ENCODE measurements at places on chromosomes 12 and 14.

DNA sequence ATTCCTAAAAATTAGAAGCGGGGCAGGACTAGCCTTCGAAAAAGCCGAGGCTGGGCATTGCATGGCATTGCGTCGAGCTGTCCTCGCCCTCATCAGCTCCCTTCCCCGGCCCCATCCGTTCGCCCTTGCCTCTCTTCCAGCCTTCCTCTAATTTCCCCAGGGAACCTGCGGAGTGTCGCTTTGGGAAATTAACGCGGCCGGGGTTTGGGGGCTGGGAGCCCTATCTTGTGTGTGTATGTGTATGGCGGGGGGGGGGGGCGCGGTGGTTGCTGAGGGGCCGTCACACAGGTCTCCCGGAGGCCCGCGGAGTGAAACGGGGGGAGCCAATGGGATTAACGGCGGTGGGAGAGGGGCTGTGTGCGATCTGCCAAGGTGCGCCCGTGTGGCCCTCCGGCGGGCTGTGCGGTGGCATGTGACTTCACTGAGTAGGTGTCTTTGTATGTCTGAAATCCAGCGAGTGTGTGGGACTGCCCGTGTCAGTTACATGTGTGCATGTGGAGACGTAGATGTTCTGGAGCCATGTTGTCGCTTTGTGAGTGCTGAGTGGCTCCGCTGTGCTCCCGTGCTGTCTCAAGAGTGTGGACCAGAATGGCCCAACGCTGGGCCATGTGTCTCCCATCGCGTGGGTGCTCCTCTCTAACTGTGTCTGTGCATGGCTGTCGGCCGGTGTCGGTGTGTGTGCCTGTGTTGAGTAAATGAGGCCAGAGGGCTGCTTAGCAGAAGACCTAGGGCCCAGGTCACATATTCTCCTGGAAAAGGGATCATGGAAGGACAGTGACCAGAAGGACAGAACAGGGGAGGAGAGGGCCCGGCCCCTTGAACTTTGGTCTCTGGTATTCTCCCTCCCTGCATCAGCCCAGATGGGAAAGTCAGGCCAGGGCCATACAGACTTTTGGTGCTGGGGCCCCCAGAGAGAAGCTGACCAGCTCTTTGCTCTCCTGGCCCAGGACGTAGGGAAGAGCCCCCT is 1.5 kb downstream of the PTMS start:
- peaks cover 28% of the 10 kb centered on the region for H3K4me1 ChIP-seq
- peaks cover 47% of the 10 kb centered on the region for H3K27me3 ChIP-seq
- peak overlapping the region; percentile 99 for H3K4me3 ChIP-seq
- peaks cover 6% of the 10 kb centered on the region for H3K36me3 ChIP-seq
- H3K27ac ChIP-seq = peak overlapping the region; percentile 99
- peak; percentile 42 for DNase-seq

- H3K36me3 ChIP-seq = no peaks in the 10 kb centered on the region
- no peak overlapping the region for H3K27ac ChIP-seq
- H3K27me3 ChIP-seq = peaks cover 3% of the 10 kb centered on the region
Measured at GRCh38 chr12:13097491-13098011, 5.9 kb downstream of the GSG1 start.

GRCh38 chr14:22648506-22648905 is 4.4 kb upstream of the OR6J1 start:
- H3K4me1 ChIP-seq = no peaks in the 10 kb centered on the region
- no peaks in the 10 kb centered on the region for H3K27me3 ChIP-seq
- H3K4me3 ChIP-seq = no peak overlapping the region
- DNase-seq = no peak

GRCh38 chr14:34707722-34708121 is 6.7 kb downstream of the CFL2 start:
- no peaks in the 10 kb centered on the region for H3K36me3 ChIP-seq
- no peaks in the 10 kb centered on the region for H3K27me3 ChIP-seq
- no peak overlapping the region for H3K4me3 ChIP-seq
- peaks cover 3% of the 10 kb centered on the region for H3K4me1 ChIP-seq

GRCh38 chr14:26427097-26427496 is 170.7 kb downstream of the NOVA1 start:
- no peak overlapping the region for H3K4me3 ChIP-seq
- no peak overlapping the region for H3K27ac ChIP-seq
- peaks cover 16% of the 10 kb centered on the region for H3K4me1 ChIP-seq
- no peaks in the 10 kb centered on the region for H3K27me3 ChIP-seq
- no peak for DNase-seq
- no peaks in the 10 kb centered on the region for H3K36me3 ChIP-seq

DNA sequence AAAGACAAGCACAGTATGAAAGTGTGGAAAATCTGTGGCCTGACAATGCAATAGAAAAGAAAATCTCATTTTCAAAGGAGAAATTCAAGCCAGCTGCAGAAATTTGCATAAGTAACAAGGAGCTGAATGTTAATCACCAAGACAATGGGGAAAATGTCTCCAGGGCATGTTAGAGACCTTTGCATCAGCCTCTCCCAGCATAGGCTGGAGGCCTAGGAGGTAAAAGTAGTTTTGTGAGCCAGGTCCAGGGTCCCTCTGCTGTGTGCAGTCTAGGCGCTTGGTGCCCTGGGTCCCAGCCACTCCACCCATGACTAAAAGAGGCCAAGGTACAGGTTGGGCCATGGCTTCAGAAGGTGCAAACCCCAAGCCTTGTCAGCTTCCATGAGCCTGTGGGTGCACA is 58.3 kb downstream of the TESPA1 start:
- no peak for DNase-seq
- no peak overlapping the region for H3K4me3 ChIP-seq
- no peak overlapping the region for H3K27ac ChIP-seq
- H3K36me3 ChIP-seq = peaks cover 16% of the 10 kb centered on the region

DNA sequence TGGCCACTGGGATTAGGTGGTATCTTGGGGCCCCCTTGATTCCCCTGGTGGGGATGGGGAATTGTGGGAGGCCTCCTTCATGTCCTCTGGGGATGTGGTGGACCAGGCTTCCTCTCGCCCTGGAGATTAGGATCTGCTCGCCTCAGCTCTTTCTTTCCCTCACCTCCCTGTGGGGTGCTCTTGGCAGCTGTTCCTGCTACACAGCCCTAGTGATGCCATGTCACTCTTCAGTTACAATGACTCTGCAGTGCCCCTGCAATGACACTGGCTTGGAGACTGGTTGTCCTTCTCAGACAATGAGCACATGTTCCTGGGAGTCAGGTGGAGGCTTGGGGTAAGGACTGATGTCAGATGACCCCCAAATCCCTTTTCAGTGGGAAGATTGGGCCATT is 83.9 kb downstream of the ADCK1 start:
- DNase-seq = no peak
- no peak overlapping the region for H3K27ac ChIP-seq
- no peak overlapping the region for H3K4me3 ChIP-seq
- peaks cover 17% of the 10 kb centered on the region for H3K4me1 ChIP-seq
- peaks cover 3% of the 10 kb centered on the region for H3K27me3 ChIP-seq
- peaks cover 8% of the 10 kb centered on the region for H3K36me3 ChIP-seq

DNA sequence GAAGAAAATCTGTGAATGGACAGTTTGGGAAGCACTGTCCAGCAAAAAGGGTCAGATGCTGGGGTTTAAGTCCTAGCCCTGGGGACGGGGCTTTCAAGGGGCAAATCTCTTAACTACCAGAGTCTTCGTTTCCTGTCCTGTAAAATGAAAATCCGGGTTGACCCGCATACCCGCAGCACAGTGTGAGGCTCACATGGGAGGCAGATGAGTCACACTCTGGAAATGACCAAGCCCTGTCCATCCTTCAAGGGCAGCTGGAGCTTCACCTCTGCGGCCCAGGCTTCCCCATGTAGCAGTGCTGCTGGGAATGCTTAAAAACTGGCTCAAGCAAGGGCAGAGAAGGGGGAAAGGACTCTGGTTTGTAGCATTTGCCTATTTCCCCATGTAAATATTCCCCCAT is 19.0 kb downstream of the FAM181A start:
- H3K4me3 ChIP-seq = no peak overlapping the region
- DNase-seq = no peak
- peaks cover 39% of the 10 kb centered on the region for H3K4me1 ChIP-seq
- H3K36me3 ChIP-seq = no peaks in the 10 kb centered on the region
- no peak overlapping the region for H3K27ac ChIP-seq

DNA sequence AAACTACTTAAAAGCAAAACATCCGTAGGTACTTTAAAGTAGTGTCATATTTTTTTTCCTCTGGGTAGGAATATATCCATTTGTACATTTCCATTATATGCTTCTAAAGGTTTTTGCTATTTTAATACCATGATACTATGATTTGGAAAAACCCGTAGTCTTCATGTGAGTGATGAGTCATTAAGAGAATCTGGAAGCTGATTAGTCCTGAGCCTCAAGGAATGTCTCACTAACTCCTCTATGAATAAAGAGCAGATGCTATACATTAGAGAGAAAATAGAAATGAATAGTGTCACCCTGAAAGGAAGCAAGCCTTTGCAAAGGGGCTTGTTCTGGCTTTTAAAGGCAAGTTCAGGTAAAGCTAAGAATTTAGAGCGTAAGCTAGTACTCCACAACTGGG is 432.1 kb downstream of the CCDC91 start:
- no peaks in the 10 kb centered on the region for H3K4me1 ChIP-seq
- no peaks in the 10 kb centered on the region for H3K27me3 ChIP-seq
- no peak overlapping the region for H3K4me3 ChIP-seq

DNA sequence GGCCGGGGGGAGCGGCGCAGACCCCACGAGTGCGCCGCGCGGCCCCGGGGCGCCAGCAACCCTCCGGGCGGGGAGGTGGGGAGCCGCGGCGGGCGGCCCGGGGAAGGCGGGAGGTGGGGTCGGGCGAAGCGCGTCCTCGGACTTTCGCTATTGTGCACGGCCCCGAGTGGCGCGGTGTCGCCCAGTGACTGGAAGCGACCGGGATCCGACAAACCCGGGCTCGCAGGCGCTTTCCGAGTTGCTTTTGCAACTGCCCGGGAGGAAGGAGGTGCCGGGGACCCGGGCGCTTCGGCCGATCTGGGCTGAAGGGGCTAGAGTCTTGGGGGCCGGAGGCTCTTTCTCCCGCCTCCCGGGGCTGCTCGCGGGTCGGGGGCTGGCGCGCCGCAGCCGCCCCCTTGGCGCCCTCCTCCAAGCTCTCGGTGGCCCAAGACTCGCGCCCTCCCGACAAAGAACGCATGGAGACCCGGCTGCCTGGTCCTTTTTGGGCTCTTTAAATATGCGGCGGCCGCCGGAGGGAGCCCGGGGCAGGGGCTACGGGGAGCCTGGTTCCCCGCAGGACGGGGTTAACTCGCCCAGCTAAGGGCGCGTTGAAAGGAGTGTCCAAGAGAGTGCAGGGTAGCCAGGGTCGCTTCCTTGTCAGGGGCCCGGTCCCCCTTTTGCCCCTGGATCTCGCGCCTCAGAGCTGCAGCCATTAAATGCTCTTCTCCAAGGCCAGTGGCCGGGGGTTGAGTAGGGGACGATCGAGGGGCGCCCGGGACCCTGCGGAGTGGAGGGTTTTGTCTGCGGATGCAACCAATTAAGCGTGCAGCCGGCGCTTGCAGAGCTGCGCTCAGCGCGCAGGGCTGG is 1.4 kb downstream of the HMGA2 start:
- H3K4me1 ChIP-seq = peaks cover 15% of the 10 kb centered on the region
- H3K4me3 ChIP-seq = peak overlapping the region; percentile 90
- peak; percentile 65 for DNase-seq
- H3K27me3 ChIP-seq = peaks cover 8% of the 10 kb centered on the region
- no peak overlapping the region for H3K27ac ChIP-seq

- DNase-seq = no peak
- H3K4me1 ChIP-seq = no peaks in the 10 kb centered on the region
- H3K36me3 ChIP-seq = no peaks in the 10 kb centered on the region
- H3K4me3 ChIP-seq = no peak overlapping the region
- H3K27me3 ChIP-seq = no peaks in the 10 kb centered on the region
Measured at GRCh38 chr14:24834956-24835355, 201.0 kb upstream of the GZMB start.

- H3K4me3 ChIP-seq = no peak overlapping the region
- DNase-seq = no peak
- H3K36me3 ChIP-seq = peaks cover 6% of the 10 kb centered on the region
- H3K27me3 ChIP-seq = no peaks in the 10 kb centered on the region
- H3K27ac ChIP-seq = no peak overlapping the region
Measured at GRCh38 chr12:68306564-68306963, 25.6 kb downstream of the MDM1 start.

DNA sequence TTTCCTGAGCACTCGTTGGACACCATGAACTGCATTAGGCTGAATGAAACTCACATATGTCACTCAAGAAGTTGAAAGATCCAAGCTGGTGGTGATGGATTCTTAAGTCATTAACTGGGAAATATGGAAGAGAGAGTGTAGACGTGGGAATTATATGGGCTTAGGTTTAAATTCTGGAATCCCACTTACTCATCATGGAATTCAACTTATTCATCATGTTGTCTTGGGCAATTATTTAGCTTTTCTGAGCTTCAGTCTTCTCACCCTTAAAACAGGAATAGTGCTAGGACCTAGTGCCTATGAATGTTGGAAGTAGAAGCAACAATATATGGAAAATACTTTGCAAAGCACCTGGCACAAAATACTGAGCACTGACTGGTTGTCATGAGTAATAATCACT is 292.4 kb upstream of the TBX3 start:
- H3K36me3 ChIP-seq = no peaks in the 10 kb centered on the region
- H3K4me1 ChIP-seq = no peaks in the 10 kb centered on the region
- H3K27ac ChIP-seq = no peak overlapping the region
- DNase-seq = no peak

DNA sequence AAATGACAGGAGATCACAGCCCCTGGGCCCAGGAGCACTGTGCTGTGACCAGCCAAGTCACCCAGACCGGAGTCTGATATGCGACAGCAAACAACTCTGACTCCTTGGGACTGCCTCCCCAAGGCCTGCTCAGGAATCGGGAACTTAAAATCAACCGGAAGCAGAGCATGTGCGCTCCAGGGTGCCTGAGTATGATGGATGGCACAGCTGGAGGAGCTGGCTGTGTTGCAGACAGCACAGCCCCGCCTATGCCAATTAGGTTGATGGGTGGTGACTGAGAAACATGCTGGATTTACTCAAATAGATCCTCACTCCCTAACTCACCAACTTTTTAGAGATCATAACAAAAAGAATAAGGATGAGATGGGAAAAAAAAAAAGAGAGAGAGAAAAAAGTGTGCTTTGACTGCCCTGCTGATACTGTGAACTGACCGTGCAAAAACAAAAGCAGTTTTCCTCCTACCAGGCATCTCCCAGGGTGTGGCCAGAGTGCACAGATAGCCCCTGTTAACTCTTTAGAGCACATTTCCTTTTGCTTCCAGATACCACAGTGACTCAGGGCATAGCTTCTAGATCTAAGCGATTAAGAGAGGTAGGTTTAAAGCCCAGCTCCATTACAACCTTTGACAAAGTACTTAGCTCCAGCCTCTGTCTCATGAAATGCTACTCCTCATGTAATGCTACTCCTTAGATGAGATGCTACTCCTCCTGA is 27.4 kb upstream of the STON2 start:
- H3K27ac ChIP-seq = peak overlapping the region; percentile 71
- H3K27me3 ChIP-seq = peaks cover 4% of the 10 kb centered on the region
- H3K4me1 ChIP-seq = peaks cover 49% of the 10 kb centered on the region
- H3K36me3 ChIP-seq = no peaks in the 10 kb centered on the region

DNA sequence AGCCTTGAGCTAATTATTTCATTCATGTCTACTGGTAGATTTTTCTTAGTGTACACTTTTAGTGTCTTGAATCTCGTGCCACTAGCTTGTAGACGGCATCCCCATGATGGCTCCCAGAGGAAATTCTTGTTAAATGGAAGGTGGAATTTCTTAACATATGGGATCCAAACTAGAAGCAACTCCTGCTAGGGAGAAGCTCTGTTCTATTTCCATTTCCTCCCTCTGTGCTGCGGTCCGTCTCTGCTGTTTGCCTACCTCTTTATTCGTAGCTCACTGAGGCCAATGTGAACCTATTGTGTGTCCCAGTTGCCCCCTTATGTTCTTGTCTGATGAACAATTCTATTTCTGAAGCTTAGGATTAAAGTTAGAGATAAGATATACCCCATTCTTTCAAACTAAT is 588 bp downstream of the PIK3C2G start:
- H3K36me3 ChIP-seq = no peaks in the 10 kb centered on the region
- H3K27ac ChIP-seq = peak overlapping the region; percentile 79
- DNase-seq = no peak
- H3K4me1 ChIP-seq = peaks cover 14% of the 10 kb centered on the region
- peak overlapping the region; percentile 47 for H3K4me3 ChIP-seq

All from glutamatergic neuron (in vitro differentiated cells).